Progenitor cell of endocrine pancreas (in vitro differentiated cells): ENCODE measurements at places on chromosomes 3 and 15. TPM values are rescaled to one million over a fixed set of nuclear protein-coding genes. Genes with fewer than 3 reads are reported as not detected.

DNA sequence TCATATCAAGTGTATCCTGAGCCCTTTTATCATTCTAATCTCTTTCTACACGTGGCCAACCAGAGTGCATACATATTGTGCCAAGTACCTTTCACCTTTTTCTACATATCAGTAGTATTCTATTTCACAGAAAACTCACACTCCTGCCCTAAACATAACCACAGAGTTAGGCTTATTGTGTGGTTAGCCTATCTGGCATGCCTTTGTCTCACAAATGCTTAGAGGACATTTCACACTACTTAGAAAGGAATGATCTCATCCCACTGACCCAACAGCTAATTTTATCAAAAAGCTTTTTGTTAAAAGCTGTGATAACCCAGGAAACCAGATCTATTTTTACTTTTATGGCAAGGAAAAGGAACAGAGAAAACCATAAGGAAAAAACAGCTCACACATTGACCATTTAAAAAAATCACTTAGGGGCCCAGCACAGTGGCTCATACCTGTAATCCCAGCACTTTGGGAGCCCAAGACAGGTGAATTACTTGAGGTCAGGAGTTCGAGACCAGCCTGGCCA is 17.8 kb upstream of the MAP4 start:
- no peak overlapping the region for H3K4me3 ChIP-seq
- H3K27me3 ChIP-seq: no peaks in the 10 kb centered on the region
- H3K27ac ChIP-seq: peak overlapping the region; percentile 92
- H3K4me1 ChIP-seq: peaks cover 13% of the 10 kb centered on the region
- no peak for DNase-seq
- H3K36me3 ChIP-seq: no peaks in the 10 kb centered on the region

DNA sequence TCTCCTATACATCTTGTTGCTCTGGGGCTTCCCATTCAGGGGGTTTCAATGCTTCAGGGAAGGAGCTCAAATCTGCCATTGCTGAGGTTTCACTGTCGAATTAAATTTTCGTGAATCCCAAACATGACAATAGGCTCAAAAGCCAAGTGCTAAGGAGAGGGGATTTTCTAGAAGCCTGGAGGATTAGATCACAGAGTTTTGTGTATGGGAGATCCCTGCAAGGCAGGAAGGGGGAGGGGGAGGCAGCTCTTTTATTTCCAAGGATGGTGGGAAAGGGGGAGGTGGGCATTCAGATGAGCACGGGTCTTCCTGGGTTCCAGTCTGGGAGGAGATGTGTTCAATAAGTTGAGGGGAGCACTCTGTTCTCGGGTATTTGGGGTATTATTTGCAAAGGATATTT is 69.9 kb upstream of the DLG1 start:
- H3K27ac ChIP-seq: peak overlapping the region; percentile 42
- no peaks in the 10 kb centered on the region for H3K36me3 ChIP-seq
- H3K4me3 ChIP-seq: no peak overlapping the region
- H3K4me1 ChIP-seq: peaks cover 29% of the 10 kb centered on the region

The SCAANT1 gene
- total RNA-seq: not detected in 2 replicates

The TRPC1 gene
- 16.5 and 17.6 TPM in 2 replicates for total RNA-seq

The USF3 gene
- total RNA-seq: 20.8 and 22.3 TPM in 2 replicates
